Stimulated activated CD8-positive, alpha-beta memory T cell treated with anti-CD3 and anti-CD28 coated beads, Interleukin-2, amount 100 ng/mL, for 1 hour (primary cell): ENCODE measurements at places on chromosomes 1 and 21.

DNA sequence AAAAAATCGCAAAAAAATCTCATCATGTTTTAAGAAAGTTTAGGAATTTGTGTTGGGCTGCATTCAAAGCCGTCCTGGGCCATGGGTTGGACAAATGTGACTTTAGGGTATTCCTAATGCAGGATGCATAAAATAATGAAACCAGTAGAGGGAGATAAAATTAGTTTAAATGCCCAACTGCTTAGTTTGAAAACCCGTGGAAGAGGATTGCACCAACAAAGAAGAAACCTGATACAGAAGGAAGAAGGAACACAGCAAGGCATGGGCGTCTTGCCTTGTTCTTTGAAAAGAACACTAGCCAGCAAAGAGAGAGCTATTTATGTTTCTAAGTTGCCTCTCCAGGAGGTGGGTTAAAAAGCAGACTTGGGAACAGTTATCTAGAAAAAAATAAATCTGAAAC lies 37.9 kb downstream of the WDR3 start:
- no peak for DNase-seq

GRCh38 chr1:168320800-168321450 lies 40.2 kb downstream of the TBX19 start:
- no peak for DNase-seq

GRCh38 chr1:44609412-44609767 lies 64.9 kb downstream of the TMEM53 start:
- no peak for DNase-seq

- no peak for DNase-seq
These were observed 104.0 kb upstream of the DSCAM start for GRCh38 chr21:40950970-40951369.

GRCh38 chr1:235650341-235651169 lies 971 bp upstream of the GNG4 start:
- DNase-seq: no peak

- DNase-seq: no peak
These were observed 175.3 kb downstream of the GALNT2 start for GRCh38 chr1:230242326-230242725.

- DNase-seq: no peak
These were observed 424.0 kb upstream of the BEND5 start for GRCh38 chr1:49200738-49201137.

- no peak for DNase-seq
These were observed 281.4 kb downstream of the RPS6KC1 start for GRCh38 chr1:213332491-213332890.

GRCh38 chr1:165815725-165816124 lies 11.7 kb upstream of the UCK2 start:
- DNase-seq: no peak

GRCh38 chr21:33754481-33754880 lies 112.2 kb downstream of the ITSN1 start:
- no peak for DNase-seq

DNA sequence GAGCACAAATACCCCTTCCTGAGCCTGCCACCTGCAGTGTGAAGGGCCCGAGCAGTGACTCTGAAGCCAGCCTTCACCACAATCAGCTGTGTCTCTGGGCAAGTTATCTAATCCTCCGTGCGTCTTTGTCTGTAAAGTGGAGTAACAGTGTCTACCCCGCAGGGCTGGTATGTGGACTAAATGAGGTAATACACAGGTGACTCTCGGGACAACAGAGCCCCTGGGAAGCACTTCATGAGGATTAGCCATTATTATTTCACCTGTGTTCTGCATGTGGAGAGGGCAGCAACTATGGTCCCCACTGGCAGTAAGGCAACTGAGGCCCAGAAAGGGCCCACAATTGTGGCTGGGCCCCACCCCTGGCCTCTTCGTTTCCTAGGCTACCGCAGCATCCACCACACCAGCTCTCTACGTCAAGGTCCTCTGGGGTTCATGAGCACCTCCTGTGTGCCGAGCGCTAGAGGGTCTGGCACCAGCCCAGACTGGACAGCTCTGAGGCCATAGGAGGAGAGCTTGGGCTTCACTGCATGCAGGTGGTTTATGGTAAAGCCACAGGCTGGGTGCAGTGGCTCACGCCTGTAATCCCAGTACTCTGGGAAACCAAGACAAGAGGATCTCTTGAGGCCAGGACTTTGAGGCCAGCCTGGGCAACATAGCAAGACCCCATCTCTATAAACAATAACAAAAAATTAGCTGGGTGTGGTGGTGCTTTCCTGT lies 41.3 kb upstream of the LRP8 start:
- no peak for DNase-seq

DNA sequence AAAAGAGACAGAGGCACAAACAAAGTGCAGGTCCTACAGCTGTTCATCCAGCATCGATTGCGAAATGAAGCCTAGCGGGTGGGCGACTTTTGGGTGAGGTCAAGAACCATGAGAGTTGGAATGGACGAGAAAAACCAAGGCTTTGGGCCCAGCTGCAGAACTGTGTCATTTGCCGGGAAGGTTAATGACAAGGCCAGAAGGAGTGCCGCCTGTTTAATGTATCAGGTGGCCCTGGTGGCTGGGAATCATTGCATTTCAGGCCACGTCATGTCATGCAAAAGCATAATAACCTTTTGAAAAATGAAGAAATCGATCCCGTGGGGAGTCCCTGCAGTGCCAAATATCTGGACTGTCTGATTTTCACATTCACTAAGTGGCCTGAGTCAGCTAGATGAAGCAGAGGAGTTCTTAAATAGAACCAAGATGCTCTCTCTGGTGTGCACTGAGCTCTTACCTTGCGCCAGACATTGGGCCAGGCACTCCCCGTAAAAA lies 8.1 kb upstream of the RCC2 start:
- no peak for DNase-seq

GRCh38 chr1:209780268-209780667 lies 4.1 kb downstream of the C1orf74 start:
- no peak for DNase-seq

- DNase-seq: no peak
These were observed 9.0 kb downstream of the LRRC47 start for GRCh38 chr1:3787349-3787715.

DNA sequence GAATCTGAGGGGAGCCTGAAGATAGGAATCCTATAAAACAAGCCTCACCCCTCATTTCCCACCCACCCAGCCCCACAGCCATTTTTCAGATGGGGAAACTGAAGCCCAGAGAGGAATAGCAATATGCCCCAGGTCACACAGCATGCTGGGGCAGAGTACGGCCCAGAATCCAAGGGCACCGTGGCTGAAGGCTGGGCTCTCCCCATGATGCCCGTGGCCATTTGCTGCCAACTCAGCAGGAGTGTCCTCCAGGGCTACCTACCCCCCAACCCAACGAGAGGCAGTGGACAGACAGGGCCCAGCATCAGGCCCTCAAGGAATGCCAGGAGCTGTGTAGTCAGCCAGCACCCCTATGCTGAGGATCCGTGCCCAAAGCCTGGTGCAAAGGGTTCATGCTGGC lies 8.5 kb downstream of the COL16A1 start:
- DNase-seq: no peak

DNA sequence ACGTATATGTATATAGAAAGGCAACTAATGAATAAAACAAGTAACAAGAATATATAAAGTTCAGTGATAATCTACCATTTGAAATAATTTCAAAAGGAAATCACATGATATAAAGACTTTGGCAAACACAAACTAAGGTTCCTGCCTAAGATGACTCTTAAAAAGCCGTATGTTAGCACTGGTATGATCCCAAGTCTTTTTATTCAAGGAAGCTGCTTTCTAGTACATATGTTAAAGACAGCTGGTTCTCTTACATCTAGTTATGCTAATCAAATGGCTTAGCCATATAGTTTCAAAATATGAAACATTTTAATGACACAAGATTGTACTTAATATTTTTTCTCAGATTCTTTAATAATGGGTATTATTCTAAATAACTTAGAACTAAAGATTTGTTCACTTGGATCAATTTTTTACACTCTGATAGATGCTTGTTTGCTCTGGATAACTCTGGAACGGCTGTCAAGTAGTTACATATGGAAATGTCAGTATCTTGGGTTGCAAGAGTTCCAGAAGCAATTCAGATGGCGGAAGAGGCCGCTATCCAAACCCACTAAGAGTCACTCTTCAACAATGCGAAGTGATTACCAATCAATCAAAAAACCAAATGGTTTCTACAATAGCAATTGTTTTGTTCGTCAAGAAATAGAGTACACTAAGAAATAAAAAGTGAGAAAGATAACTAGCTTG lies 21.4 kb downstream of the STX6 start:
- DNase-seq: no peak
